ENCODE measurements at places on chromosomes 11 and 22.

- no peak for DNase-seq
These were observed 24.8 kb downstream of the PPP6R2 start for GRCh38 chr22:50367778-50368500.

DNA sequence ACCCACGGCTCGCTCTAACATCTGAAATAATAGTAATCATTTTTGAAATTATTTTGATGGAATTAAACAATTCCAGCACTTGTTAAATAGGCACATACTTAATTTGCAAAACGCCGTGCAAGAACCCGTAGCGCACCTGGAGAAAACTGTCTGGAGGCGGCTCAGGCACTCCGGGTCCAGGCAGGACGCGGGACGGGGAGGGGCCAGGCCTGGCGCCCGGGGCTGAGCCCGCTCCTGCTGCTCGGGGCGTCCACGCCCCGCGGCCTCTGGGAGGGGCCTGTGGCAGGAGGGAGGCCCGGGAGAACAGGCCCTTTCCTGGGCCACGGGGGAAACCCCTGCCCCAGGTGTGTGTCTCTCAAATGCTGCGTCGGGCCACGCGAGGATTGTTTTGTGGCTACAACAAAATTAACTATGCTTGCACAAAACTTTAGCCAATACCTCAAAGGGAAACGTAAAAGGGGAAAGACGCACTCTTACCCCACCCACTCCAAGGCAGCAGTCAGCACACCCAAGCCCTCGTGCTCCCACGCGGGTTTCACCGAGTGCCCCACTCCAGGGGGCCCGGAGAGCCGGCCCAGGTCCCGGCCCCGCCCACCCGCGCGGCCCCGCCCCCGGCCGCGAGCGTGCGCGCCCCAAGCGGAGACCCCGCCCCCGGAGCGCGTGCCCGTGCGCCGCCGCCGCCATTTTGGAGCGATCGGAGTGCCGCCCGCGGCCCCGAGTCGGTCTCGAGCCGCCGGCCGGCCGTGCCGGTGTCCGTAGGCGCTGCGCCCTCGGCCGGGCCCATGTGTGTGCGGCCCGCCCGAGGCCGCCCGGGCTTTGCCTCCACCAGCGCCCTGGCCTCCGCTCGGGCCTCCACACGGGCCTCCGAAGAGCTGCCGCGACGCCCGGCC is at the start of gene PPP6R2:
Gene PPP6R2, plus strand, starts transcription at position 677 of the 890 bp plus-strand sequence. CDS start 50,582 bp downstream, outside the sequence.
- DNase-seq: peak; percentile 77

DNA sequence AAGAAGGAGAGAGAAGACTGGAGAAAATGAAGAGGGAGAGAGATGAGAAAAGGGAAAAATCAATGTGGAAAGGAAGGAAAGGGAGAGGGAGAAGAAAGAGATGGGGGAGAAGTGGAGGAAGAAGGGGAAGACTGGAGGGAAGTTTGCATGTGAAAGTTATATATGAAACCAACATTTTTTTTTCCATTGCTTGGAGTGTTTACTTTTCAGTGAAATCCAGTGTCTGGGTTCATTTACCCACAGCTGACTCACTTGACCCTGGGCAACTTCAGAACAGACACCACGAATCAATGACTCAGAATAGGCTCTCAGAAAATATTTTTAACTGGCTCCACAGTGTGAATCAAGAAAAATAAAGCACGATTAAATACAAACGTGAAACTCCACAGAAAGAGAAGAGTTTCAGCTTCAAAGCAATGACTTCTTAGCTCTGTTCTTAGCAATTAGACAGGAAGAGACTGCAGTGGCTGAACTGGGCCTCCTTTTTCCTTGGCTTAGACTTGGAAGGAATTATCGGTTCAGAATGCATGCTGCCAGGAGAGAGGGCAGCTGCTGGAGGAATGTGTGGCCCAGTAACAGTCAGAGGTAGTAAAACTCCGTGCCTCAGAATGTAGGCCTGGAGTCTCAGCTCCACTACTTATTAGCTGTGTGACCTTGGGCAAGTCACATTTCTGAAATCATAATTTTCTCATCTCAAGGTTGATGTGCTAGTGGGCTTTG is 237.5 kb downstream of the MIAT start:
- DNase-seq: no peak

- no peak for DNase-seq
These were observed 38.1 kb upstream of the LDLRAD3 start for GRCh38 chr11:35905646-35906276.

GRCh38 chr11:62421996-62422395 is 3.2 kb downstream of the SCGB1A1 start:
- DNase-seq: no peak

DNA sequence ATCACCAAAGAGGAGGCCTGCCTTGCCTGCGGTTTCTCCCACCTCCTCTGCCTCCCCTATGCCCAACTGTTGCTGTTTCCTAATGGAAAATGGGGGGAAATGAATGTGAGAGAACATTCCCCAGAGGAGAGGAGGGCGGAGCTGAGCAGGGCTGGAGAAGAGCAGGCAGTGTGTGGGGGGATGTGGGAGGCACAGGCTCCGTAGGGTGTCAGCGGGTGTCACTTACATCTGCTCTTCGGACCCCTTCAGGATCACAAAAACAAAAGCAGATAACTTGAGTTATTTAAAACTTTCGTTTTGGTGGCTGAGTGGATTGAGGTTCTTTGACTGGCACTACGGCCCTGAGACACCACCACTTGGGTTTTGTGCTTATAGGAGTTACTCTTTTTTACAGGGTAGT is 93.8 kb downstream of the CEP164 start:
- DNase-seq: no peak

DNA sequence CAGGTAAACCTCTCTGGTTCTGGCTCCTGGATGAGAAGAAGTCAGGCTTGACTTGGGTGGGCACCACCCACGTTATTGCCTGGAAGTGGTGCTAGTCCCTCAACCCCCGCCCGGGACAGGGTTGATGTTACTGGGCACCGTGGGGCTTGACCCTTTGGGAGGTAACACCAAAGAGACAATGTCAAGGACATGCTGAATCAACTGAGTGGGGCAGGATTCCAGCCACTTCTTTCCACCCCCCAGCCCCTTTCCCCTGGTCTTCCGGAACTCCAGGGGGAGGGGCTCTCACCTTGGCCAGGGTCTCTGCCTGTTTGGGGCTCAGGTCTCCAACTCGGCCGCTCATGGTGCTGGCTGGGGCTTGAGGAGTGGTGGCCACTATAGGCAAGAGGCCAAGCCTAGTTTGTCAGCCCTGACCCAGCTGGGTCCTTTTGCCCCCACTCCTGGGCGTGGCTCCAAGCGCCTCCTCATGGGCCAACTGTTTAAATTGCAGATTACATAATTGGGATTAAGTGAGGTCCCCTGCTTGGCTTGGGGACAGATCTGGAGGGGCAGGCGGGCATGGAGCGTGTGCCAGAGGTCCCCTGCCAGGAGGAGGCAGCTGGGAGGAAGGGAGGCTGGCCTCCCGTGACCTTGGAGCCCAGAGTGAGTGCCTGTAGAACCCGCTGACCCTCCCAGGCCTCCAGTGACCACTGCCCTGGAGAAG is at the start of gene SEC14L3:
Gene SEC14L3, minus strand, starts transcription at position 402 of the 703 bp plus-strand sequence. Its CDS starts 59 bp downstream, at position 343.
- no peak for DNase-seq

GRCh38 chr11:74505911-74506310 is 12.4 kb upstream of the LIPT2 start:
- no peak for DNase-seq

GRCh38 chr11:47000033-47000432 is 63.5 kb downstream of the CSTPP1 start:
- no peak for DNase-seq

DNA sequence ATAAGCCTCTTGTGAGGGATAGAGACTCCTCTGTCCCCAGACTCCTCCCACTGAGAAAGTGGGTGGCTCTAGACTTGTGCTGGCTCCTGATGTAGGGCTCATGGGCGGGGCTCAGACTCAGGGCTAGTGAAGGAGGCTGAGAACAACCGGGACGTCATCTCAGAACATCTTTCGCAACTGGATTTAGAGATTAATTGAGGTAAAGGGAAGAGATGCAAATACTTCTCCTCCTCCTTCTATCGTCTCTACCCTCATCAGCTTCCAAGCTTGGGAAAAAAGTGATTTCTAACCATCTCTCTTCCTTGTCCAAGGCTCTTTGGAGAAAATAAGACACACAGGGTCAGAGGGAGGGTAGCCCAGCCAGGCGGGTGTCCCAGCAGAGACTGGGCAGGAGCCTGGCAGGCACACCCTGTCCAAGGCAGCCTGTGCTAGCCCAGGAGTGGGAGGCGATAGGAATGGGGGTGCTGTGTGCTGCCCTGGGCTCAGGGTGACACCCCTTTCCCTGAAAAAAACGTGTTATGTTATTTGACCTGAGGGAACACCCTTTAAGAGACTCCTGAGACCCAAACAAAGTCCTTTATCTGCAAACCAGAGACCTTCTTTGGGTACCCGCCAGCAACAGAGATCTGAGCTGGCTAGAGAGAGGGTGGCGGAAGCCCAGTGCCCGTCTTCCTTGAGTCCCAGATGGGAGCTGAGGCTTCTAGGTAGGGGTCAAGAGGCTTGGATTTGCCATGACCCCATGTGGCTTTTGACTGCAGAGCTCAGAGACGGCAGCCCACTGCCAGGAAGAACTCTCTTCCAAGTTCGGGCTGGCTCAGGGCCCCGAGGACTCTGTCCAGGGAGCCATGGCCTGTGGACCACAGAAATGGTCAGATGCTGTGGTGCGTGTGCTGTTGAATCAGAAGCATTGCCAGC is 160.9 kb downstream of the ADAMTS15 start:
- DNase-seq: no peak

- no peak for DNase-seq
These were observed 15.7 kb downstream of the CRTAM start for GRCh38 chr11:122853971-122854446.

GRCh38 chr11:34655335-34656008 is 34.6 kb downstream of the EHF start:
- no peak for DNase-seq

DNA sequence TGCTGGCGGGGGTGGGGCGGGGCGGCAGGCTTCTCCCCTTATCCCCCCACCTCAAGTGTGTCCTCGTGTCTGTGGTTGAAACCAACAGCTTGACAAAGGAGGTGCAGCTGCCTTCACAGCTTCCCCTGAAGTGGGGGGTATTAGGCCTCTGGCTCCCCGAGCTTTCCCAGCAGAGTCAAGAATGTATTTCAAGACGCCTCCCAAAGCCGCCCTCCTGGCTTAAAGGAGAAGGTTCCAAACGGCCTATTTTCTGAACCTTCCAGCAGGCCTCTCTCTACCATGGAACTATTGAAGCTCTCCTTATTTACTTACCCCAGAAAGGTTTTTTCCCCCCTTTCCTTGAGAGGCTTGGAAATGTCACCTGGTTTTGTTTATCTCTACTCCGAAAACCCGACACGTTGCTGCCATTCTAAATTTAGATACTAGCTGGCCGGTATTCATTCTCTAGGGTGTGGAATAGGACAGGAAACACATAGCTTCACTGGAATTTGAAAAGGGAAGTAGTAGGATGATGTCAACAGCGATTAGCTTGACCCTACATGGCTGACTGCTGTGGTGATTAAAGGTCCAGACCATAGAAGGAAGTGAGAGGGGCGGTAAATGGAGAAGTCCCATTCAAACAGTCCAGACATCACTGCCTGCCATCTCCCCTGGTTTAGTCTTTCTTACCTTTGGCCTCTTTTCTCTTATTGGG is 671 bp upstream of the PICALM start:
- no peak for DNase-seq

- DNase-seq: no peak
These were observed 2.7 kb upstream of the BACE1 start for GRCh38 chr11:117318738-117319137.

- DNase-seq: no peak
These were observed 31.3 kb downstream of the SHANK3 start for GRCh38 chr22:50703726-50704509.

GRCh38 chr11:132217856-132218255 is 847.4 kb downstream of the NTM start:
- no peak for DNase-seq

GRCh38 chr11:122556605-122557004 is 98.9 kb upstream of the UBASH3B start:
- DNase-seq: no peak

- no peak for DNase-seq
These were observed 16.1 kb downstream of the MTCH2 start for GRCh38 chr11:47626234-47626633.
